ENCODE measurements at places on chromosomes 6 and 20.

- DNase-seq = no peak
Measured at GRCh38 chr6:144582939-144583613, 297.9 kb downstream of the UTRN start.

- DNase-seq = no peak
Measured at GRCh38 chr6:87251225-87251624, 71.2 kb upstream of the SMIM8 start.

GRCh38 chr6:91288741-91289140, 701.9 kb upstream of the MAP3K7 start:
- no peak for DNase-seq

GRCh38 chr6:43268355-43268700, 25.0 kb downstream of the TTBK1 start:
- DNase-seq = no peak

DNA sequence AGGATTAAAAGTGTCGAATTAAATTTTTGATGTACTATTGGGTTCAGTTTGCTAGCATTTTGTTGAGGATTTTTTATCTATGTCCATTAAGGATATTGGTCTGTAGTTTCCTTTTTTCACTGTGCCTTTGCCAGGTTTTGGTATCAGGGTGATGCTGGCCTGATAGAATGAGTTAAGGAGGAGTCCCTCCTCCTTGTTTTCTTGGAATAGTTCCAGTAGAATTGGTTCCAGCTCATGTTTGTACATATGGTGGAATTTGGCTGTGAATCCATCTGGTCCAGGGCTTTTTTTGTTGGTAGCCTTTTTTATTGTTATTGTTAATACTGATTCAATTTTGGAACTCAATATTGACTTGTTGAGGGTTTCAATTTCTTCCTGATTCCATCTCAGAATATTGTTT, 141.8 kb downstream of the SIM1 start:
- no peak for DNase-seq

- DNase-seq = no peak
Measured at GRCh38 chr6:348860-349396, 42.6 kb upstream of the IRF4 start.

DNA sequence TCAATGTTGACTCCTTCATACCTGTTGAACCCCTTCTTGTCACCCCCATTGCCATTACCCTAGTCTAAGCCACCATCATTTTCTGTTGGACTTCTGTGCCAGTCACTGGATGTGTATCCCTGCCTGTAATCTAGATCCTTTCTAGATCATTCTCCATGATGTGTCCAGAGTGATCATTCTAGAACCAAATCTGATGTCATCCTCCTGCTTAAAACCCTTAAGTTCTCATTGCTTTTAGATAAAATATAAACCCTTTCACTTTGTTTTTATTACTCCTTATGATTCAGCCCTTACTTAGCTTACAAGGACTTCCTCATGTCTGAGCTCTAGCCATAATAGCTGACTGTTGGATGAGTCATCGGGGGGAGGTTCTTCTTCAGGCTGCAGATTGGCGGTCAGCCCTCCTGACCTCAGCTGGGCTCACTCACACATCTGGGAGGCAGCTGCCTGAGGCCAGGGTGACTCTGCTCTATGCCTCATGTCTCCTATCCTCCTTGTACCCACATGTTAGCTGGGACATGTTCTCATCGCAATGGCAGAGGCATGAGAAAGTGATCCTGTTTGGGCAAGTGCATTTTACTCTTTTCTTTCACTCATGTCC, 287.6 kb downstream of the ESR1 start:
- DNase-seq = no peak

All from NCI-H2081 (cell line).